Psoas muscle (tissue), 8 donors: ENCODE measurements at places on chromosomes 6 and 20. TPM values are rescaled to one million over a fixed set of nuclear protein-coding genes. Genes with fewer than 3 reads are reported as not detected.

DNA sequence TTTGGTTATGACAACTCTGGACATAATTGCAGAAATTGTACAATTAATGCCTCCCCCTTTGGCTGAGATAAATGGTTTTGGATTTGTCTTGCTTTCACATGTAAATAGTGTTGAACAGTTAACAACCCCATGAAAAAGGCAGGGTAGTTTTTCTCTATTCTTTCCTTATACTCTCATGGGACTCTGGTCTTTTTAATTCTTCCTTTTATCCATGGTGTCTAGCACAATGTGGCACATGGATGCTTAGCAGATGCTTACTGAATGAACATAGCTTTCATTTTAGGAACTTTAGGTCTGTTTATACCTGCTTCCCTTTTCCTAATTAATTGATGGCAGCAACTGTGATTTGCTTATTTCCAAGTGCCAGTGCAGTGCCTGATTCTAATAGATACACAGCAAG lies 75.6 kb downstream of the NCOA3 start:
- peaks cover 53% of the 10 kb centered on the region for H3K4me1 ChIP-seq
- H3K4me3 ChIP-seq, result peak overlapping the region; percentile 45
- no peaks in the 10 kb centered on the region for H3K27me3 ChIP-seq
- H3K36me3 ChIP-seq, result no peaks in the 10 kb centered on the region
- DNase-seq, result no peak

DNA sequence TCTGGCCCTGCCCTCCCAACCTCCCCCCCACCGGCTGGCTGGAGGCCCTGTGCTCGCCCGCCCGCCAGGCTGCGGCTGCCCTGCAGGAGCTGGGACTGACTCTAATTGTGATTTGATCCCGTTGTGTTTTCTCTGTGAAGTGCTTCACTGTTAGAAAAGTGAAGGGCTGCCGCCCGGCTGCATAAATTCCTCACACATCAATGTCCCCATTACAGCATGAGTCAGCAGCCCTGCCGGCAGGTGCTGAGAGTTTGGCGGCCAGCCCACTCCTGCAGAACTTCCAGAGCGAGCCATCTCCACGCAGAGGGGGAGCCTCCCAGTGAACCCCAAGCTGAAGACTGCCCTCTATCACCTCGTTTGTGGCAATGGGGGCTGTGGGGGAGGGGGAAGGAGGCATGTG lies 137.9 kb downstream of the DLL1 start:
- no peak for DNase-seq
- peak overlapping the region; percentile 58 for H3K27ac ChIP-seq
- H3K4me3 ChIP-seq, result peak overlapping the region; percentile 12
- H3K27me3 ChIP-seq, result no peaks in the 10 kb centered on the region
- peaks cover 13% of the 10 kb centered on the region for H3K4me1 ChIP-seq

GRCh38 chr6:33827546-33828451 lies 24.0 kb upstream of the MLN start:
- DNase-seq, result no peak
- H3K27ac ChIP-seq, result no peak overlapping the region
- peaks cover 33% of the 10 kb centered on the region for H3K27me3 ChIP-seq
- H3K4me3 ChIP-seq, result no peak overlapping the region
- H3K4me1 ChIP-seq, result no peaks in the 10 kb centered on the region

DNA sequence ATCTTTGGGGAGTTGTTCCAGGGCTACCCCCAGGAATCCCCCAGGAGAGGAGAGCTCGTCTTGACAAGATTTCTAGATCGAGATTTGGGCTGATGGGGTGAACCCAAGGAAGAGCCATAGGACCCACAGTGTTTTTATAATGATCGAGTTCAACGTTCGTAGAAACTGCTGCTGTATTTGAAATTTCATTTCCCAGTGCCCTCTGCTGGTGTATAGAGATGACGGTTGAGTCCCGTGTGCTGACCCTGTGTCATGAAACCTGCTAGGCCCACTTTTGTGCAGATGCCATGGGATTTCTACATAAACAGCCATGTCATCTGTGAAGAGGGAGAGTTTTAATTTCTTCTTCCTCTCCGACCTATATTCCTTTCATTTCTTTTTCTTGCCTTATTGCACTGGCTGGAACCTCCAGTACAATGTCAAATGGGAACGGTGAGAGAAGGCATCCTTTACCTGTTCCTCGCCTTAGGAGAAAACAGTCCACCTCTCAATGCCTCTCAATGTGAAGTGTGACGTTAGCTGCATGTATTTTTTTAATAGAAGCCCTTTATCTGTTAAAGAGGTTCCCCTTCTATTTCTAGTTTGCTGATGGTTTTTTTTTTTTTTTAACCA lies 28.6 kb upstream of the NTSR1 start:
- H3K4me1 ChIP-seq, result no peaks in the 10 kb centered on the region
- no peaks in the 10 kb centered on the region for H3K36me3 ChIP-seq
- no peak overlapping the region for H3K27ac ChIP-seq
- no peak overlapping the region for H3K4me3 ChIP-seq
- DNase-seq, result no peak

GRCh38 chr6:166907871-166908806 lies 48.2 kb downstream of the RNASET2 start:
- no peak for DNase-seq
- no peaks in the 10 kb centered on the region for H3K4me1 ChIP-seq
- H3K36me3 ChIP-seq, result no peaks in the 10 kb centered on the region
- H3K27me3 ChIP-seq, result no peaks in the 10 kb centered on the region
- no peak overlapping the region for H3K4me3 ChIP-seq

IL17A gene
- total RNA-seq, result not detected

DNA sequence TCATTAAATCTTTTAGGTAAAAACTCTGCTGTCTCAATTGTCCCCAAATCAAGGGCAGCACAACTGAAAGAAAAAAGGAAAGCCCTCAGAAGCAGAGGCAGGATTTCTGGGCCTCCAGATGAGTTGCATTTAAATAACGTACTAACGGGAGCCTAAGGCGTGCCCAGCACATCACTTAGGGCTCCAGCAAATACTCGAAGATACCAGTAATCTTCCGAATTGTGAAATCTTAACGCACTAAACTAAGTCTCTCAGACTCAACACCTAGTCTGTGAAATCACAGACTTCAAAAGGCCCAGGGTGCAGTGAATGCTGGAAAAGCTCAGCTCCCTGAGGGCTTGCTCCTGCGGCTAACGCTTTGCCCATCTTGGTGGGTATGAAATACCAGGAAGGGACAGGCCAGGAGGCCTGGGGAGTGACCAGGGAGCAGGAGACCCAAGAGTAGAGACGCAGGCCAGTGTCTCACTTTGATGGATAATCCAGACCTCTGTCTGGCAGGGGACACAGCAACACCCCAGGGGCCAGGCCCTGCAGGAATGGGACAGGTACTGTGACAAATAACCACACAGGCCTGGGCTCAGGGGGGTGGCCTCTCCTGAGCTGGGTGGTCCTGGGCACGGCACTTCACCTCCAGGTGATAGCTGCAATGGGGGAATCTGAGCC lies 36.4 kb downstream of the RRBP1 start:
- no peak overlapping the region for H3K4me3 ChIP-seq
- peak overlapping the region; percentile 6 for H3K27ac ChIP-seq
- peaks cover 78% of the 10 kb centered on the region for H3K4me1 ChIP-seq
- no peak for DNase-seq
- peaks cover 12% of the 10 kb centered on the region for H3K36me3 ChIP-seq
- no peaks in the 10 kb centered on the region for H3K27me3 ChIP-seq

DNA sequence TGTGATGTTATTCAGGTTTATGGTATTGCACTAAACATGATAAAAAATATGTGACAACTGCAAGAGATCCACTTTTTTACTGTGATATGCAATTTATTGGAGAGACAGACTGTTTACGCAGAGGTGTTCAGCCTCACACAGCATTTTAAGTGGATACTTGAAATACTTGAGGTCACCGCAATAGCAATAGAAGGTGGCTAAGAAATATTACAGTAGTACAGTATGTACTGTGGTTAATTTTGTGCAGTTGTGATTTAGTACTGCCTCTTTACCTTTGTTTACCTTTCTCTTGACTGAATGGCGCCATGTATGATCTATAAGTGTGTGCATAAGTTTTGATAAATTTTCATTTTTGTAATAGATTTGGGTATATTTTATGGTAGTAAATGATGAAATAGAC lies 17.4 kb downstream of the MACROD2 start:
- H3K36me3 ChIP-seq, result no peaks in the 10 kb centered on the region
- DNase-seq, result no peak
- no peaks in the 10 kb centered on the region for H3K27me3 ChIP-seq
- H3K4me1 ChIP-seq, result no peaks in the 10 kb centered on the region

DNA sequence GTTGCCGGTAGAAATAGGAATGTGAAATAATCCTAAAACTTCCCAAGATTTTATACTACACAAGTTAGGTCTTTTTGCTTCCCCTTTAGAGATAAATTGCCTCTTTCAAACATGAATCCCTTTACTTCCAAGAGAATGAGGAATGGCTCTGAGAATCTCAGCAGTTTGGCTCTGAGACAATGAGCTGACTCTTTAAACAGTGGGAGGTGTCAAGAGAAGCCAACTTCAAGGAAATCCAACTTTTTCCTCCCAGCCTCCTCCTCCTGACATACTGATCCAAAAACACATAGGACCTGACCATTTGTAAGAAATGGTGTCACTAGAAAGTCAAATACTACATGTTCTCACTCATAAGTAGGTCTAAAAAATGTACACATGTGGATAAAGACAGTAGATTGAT lies 154.2 kb downstream of the ALDH8A1 start:
- peaks cover 19% of the 10 kb centered on the region for H3K4me1 ChIP-seq
- H3K27me3 ChIP-seq, result no peaks in the 10 kb centered on the region
- H3K36me3 ChIP-seq, result no peaks in the 10 kb centered on the region
- no peak for DNase-seq
- no peak overlapping the region for H3K4me3 ChIP-seq
- H3K27ac ChIP-seq, result no peak overlapping the region

DNA sequence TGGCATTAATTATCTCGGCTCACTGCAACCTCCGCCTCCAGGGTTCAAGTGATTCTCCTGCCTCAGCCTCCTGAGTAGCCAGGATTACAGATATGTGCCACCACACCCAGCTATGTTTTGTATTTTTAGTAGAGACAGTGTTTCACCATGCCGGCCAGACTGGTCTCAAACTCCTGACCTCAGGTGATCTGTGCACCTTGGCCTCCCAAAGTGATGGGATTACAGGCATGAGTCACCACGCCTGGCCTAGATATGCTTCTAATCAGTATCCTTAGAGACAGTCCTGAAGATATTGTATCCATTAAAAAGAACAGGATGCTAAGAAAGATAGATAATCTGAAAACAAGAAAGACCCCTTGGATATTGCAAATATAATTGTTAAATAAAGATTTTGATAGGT lies 3.1 kb upstream of the IPCEF1 start:
- no peak overlapping the region for H3K4me3 ChIP-seq
- no peaks in the 10 kb centered on the region for H3K4me1 ChIP-seq
- H3K27ac ChIP-seq, result no peak overlapping the region
- H3K27me3 ChIP-seq, result no peaks in the 10 kb centered on the region
- DNase-seq, result no peak

DNA sequence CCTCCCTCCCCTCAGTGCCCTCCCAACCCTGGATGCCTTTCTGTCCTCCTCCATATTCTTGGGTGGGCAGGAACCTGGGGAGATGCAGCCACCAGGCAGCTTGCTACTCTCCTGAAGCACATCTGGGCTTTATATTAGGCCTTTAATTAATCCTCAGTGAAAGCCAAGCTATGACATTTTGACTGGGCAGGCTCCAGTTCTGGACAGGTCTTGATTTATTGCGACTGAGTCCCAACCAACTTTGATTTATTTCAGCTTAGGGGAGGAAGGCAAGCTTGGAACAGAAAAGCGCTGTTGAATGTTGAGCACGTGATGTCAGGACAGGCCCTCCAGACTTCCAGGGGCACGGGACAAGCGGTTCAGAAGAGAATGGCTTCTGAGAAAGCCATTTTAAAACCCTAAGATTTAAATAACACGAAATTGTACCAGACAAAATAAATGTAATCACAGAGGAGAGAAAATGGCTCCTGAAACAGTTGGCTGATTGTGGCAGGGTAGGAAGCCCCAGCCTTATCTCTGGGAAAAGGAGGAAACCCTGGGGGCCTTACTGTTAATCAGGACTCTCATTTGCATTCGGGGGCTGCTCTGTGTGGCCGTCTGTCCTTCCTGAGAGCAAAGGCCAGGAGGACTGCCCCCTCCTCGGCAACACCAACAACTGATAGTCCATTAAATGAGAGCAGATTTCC lies 294.2 kb downstream of the FOXC1 start:
- no peaks in the 10 kb centered on the region for H3K4me1 ChIP-seq
- no peak for DNase-seq
- no peaks in the 10 kb centered on the region for H3K27me3 ChIP-seq

COL9A3 gene
- total RNA-seq, result 0.40 TPM

DNA sequence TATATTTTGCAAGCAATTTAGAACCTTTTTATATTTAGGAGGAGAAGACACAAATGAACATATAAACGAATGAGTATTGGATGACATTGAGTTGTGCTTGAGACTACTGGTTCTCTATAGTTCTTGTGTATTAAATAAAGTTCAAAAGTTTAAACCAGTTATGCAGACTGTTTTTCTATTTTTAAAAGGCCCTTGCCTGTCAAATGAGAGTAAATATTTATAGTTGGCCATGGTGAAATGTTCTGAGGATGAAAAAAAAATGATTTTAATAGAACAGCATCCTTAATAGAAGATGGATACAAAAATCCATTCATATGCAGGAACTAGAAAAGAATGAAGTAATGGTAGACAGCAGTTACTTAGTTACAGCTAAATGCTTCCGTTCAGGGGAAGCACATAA lies 63.5 kb upstream of the COL10A1 start:
- no peak overlapping the region for H3K4me3 ChIP-seq
- H3K4me1 ChIP-seq, result peaks cover 16% of the 10 kb centered on the region
- no peaks in the 10 kb centered on the region for H3K27me3 ChIP-seq
- H3K36me3 ChIP-seq, result no peaks in the 10 kb centered on the region
- no peak overlapping the region for H3K27ac ChIP-seq

DNA sequence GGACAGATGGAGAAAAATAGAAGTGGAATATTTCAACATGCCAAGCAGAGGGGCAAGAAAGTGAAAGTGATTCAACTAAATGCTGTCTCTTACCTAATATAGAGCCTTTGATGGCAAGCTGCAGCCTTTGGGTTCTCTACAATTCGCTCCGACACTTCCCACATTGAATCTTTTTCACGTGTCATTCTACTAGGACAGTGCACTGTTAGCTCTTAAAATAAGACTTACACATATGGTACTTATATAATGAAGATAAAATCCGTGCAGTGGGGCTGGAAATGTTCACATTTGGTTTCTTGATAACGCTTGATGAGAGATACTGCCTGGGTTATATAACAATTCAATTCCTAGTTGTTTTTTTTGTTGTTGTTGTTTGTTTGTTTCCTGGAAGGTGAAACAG lies 502.4 kb downstream of the LMBRD1 start:
- H3K27ac ChIP-seq, result no peak overlapping the region
- H3K27me3 ChIP-seq, result no peaks in the 10 kb centered on the region
- no peak overlapping the region for H3K4me3 ChIP-seq
- H3K4me1 ChIP-seq, result no peaks in the 10 kb centered on the region
- H3K36me3 ChIP-seq, result no peaks in the 10 kb centered on the region

DNA sequence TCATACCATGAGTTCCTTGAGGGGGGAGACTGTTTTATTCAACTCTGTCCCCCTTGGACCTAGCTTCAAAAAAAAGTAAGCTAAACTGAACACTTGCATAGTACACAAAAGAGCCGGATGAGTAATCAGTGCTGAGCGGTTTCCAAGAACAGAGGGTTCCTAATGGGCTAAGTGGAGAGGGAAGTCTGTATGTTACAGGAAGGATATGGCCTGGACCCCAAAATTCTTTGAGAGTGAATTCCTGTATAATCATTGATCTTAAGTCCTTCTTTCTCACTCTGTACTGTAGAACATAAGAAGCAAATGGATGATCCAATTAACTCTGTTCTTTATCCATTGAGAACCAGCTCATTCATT lies 324.7 kb upstream of the CNR1 start:
- H3K36me3 ChIP-seq, result no peaks in the 10 kb centered on the region
- no peak for DNase-seq
- no peaks in the 10 kb centered on the region for H3K27me3 ChIP-seq
- no peak overlapping the region for H3K27ac ChIP-seq
- no peak overlapping the region for H3K4me3 ChIP-seq

GRCh38 chr20:35502352-35502751 lies 27.1 kb downstream of the C20orf173 start:
- no peak for DNase-seq
- H3K27me3 ChIP-seq, result no peaks in the 10 kb centered on the region
- no peak overlapping the region for H3K27ac ChIP-seq
- H3K4me3 ChIP-seq, result no peak overlapping the region
